GM13977 (cell line): ENCODE measurements at places on chromosomes 7 and 10.
A peak's percentile ranks its signal among the peaks of the same experiment; 100 is the strongest.

DNA sequence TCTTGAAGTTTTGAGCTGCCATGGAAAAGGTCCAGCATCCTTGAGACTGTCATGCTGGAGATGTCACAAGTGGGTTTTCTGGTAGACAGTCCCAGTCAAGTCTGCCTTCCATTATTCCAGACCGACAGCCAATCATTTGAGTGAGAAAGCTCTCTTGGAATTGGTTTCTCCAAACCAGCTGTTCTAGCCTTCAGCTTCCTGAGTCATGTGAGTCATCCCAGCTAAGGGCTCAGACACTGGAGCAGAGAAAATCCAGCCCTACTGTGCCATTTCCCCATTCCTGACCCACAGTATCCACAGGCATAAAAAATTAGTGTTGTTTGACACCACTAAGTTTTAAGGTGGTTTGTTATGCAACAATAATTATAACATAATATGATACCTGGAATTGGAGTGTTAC, 219.0 kb downstream of the ADRA2A start:
- no peak for DNase-seq

DNA sequence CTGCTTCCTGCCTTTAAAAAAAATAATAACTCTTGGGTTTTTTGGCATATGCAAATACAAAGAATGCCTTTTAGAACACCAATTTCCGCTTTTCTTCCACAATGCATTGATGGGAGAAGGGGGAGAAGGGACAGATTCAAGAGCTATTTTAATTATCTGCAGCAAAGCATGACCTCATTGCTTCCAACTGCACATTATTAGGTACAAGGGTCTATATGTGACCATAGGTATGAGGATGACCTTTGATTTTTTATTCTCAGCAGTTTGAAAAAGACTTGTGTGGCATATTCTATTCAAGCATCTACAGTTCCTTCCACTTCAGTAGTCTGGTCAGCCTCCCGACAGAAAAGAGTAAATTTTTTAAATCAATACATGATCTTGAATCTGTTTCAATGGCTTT, 39.7 kb downstream of the GRB10 start:
- DNase-seq, result no peak

GRCh38 chr7:36571190-36571560, 153.1 kb downstream of the AOAH start:
- DNase-seq, result no peak

DNA sequence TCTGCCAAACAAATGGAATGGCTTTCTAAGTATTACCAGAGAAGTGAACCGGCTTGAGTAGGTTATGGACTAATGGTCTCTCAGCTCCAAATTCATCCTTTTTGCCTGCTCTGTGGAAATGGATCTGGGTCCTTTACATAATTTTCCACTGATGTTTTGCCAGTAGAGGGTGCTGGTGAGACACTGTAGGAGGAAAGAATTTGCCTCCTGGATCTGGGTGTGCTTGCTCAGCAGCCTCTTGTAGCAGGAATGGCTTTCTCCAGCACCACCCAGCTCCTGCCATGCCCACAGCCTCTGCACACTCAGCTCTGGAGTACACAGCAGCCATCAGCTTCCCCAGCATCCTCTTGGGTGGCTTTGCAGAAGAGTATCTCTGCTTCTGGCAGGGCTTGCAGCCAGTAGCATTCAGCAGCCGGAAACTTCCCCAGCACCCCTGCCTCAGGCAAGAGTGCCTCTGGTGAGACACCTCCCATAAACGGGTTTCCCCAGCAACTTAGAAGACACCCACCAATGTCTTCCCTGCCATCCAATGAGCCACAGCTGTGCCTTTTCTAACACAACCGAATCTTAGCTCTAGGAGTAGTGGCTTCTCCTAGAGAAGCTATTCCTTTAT, 235.0 kb upstream of the PLPP4 start:
- peak; percentile 59 for DNase-seq

DNA sequence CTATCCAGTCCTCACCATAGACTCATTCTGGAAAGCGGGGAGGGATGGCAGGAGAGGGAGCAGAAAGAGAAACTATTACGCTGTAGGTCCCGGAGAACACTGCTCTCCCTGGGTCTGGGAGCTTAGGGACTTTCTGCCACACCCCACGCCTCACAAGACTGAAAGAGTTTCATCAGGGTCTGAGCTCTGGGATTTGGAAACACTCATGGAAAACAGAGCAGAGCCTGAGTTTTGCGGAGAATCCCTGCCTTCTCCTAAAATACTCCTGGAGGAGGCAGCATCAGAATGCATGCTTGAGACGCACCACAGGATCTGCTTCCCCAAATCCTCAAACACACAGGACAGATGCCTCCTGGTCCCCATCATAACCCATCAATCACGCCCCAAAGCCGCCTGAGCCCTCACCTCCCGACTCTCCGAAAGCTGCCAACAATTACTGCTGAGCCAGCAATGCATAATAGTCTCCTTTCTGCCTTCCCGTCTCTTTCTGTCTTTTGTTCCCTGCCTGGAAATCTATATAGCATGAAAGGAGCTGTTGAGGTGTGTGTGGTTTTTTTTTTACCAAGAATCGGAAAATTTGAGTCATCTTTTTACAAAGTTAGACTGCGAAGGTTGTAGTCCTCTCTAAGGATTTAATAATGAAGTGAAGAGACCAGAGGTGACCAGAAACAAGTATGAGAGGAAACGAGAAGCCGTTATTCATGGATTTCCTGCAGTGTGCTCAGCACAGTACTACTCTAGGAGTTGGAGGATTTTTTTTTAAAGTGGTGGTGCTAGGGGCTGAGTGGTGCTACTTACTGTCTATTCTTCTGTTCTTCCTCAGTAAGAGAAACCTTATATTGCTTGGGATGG, 37.7 kb downstream of the ASB13 start:
- DNase-seq, result no peak

DNA sequence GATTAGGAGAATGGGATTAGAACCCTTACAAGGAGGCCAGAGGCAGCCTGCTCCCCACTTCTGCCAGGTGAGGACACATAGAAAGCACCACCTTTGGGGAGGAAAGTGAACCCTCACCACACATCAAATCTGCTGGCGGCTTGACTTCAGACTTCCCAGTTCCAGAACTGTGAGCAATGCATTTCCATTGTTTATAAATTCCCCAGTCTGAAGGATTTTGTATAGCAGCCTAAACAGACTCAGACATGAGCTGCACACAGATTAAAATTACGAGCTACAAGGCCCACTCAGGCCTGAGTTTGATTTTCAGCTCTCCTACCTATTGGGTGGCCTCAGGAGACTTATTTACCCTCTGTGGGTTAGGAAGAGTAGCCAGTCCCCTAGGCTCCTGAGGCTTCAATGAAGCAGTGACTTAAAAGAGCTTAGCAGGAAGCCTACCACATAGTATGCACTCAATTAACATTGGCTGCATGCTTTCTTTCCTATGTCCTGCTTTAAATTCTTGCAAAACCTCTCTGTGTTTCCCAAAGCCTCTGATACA, 350.7 kb upstream of the ZMIZ1 start:
- no peak for DNase-seq

- no peak for DNase-seq
Measured at GRCh38 chr7:78169992-78170391, 371.4 kb downstream of the PHTF2 start.

- DNase-seq, result peak; percentile 34
Measured at GRCh38 chr10:74824900-74825370, 1.5 kb upstream of the KAT6B start.

DNA sequence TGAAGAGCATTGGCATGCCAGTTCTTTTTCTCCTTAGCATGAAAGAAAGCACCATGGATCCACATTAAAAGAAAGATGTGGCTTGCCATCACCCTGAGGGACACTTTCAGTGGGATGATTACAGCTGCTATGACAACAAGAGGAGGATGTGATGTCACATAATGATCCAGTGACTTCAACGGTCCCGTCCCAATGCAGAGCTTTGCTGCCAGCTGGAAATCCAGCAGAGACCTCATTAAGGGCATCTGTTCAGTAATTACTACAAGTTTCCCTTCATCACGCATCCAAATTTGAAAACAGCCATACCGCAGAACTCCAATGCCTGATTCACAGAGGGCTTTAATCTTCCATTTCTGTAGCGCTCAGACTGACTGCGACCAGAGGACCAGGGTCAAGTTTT, 206.6 kb downstream of the LSM5 start:
- no peak for DNase-seq

DNA sequence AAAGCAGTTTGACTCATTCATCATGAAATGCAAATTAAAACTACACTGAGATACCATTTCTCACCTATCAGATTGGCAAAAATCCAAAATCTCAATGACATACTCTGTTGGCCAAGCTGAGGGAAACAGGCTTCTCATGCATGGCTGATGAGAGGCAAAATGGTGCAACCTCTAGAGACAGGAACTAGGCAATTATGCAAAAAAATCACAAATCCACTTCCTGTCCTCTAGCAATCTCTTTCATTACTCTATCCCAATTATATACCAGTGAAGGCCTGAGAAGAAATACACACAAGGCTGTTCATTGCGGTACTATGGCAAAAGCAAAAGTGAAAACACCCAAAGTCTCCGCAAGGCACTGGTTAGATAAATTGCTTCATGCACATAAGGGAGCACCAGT, 25.9 kb upstream of the PTPRN2 start:
- peak; percentile 62 for DNase-seq

DNA sequence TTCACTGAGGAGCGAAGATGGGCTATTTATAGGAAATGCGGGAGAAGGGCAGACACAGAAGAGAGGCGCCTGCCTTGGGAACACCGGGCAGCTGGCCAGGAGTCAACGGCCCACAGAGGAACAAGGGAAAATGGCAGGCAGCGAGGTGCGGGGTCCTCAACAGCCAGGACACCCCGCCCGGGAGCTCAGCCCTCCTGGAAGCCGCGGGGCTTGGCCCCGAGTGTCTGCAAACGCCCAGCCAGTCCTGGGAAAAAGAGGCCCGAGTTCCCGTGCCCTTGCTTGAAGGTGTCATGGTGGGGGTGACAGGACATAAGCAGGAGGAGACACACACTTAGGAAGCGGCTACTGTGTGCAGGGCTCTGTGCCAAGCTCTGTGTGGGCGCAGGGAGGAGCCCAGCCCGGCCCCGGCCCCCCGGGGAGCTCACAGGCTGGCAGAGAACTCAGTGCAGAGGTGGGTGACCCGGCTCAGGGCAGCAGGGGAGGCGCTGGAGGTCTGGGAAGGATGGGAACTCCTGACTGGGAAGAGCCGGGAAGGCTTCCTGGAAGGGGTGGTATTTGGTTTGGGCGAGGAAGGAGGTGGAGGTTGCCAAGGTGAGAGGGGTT, 79.9 kb downstream of the ELFN1 start:
- DNase-seq, result no peak

DNA sequence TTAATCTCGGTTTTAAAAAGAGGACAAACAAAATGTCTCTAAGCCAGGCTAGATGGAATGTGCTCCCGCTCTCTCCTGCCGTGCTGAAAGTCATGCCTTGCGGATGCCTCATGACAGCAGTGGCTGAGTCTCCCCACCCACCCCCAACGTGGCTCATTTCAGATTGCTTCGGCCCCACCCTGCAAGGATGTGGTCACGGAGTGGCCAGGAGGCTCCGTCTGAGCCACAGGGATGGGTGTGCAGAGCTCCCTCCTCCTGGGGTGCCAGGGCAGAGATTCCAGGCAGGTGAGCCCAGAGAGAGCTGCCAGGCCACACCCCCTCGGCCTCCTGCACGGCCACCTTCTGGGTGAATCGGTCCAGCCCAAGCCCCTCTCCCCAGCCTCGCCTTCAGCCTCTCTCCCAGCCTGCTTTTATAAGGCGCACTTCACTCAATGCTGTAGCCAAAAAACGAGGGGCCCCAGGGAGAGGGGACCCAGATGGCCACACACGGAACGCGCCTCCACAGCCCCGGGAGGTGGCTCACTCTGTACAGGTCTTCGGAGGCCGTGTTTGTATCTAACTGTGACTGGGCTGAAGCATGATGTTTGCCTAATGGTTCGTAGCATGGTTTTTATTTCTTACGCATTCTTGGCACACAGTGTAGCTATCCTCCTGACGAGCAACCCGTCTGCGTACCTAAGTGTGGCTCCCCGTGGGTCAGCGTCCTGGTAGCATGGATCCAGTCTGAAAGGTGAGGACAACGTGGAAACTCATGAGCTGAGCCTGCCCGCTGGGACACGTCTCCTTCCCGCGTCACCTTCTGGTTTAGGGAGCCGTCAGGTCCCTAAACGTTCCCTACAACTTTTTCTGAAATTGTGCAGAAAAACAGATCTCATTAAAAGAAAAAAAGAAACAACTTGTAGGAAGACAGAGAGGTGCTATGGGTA, 413.8 kb upstream of the FOXK1 start:
- no peak for DNase-seq

DNA sequence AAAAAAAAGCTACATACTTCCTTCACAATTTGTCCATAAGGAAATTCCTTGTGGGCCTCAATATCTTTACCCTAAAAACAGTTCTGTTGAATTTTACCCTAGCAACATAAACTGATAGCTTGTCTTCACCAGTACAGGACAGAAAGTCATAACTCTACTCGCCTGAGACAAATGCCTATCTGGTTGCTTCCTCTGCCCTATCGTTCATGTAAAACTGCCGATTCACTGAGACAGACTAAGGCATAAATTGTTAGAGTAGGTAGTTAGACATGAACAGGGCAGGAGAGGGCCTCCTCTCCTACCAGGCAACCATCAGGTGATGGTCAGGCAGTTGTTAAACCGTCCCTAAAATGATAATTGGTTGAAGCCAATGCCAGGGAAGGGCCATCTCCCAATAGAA, 25.0 kb downstream of the IFIT3 start:
- DNase-seq, result no peak

- DNase-seq, result no peak
Measured at GRCh38 chr7:42407021-42407710, 170.2 kb upstream of the GLI3 start.

- no peak for DNase-seq
Measured at GRCh38 chr10:106682175-106682574, 482.3 kb downstream of the SORCS1 start.

DNA sequence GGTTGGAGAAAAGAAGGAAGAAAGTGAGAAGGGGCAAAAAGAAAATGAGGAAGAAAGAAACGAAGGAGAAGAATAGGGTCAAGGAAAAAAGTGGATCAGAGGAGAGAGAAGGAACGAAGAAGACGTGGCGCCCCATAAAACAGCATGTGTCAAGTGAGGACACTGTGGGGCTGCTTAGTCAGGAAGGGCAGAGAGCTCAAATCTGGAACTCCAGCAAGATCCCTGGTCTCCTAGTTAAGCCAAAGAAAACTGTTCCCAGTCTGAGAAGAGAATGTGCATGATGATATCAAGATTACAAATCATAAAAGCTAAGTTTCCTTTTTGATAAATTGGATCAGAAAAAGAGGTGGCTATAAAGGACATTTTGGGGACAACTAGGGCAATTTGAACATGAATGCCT, 33.0 kb downstream of the CREB3L2 start:
- DNase-seq, result no peak

DNA sequence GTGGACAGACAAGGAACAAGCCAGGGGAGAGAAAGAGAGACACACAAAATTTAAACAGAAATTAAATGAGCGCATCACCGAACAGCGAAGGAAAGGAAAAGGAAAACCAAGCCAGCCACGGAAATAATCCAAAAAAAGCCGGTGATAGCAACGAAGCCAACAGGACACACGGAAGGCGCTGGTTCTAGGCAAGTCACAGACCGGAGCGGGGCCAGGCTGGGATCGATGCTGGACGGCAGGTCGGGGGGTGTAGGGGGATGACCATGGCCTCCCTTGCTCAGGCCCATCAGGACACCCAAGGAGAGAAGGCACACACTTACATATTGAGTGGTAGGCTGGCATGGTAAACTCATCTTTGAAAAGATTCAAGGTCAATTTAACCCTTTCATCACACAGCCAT, 202.5 kb upstream of the PTN start:
- no peak for DNase-seq
